H54 (cell line): ENCODE measurements at places on chromosomes 12 and 14.

- no peak for DNase-seq
Observed at GRCh38 chr14:74952697-74953484, 2.5 kb downstream of the PGF start.

DNA sequence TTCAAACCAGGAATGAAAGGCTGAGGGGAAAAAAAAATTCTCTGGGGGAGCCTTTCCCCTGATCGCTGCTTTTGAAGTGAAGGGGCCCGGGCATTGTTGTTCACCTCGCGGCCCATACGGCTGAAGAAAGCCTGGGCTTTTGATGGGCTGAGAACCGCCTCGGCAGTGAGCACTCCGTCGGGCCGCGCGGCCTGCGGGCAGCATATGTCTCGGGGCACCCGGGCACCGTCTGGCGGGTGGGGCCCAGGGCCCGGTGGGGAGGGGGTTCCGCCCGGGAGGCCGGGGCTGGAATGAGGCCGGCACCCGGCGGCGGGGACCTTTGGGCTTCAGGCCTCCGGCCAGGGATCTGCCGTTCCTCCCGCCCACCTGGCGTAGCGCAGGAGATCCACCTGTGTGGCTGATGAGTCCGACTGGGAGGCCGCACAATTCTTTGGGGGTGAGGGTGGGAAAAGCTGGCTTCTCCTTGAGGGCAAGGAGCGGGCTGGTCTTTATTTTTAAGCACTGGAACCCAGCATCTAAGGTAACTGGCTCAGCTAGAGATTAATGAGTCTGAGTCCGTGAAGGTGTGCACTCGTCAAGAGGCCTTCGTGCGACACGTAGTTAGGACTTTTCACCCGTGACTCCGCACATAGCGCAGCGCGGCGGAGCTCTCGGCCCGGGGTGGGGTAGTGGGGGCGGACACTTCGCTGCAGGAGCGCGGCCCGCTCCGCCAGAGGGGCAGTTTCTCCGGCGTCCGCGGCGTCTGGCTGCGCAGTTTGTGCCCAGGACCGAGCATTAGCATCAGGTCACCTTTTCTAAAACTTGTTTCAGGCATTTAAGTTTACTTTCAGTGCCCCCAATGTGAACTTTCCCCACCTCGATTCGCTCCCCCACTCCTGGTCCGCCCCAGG is 10.6 kb downstream of the FOXA1 start:
- no peak for DNase-seq

GRCh38 chr12:94831081-94831751 is 172.3 kb downstream of the NDUFA12 start:
- DNase-seq, result no peak

GRCh38 chr14:26132061-26132645 is 465.7 kb downstream of the NOVA1 start:
- no peak for DNase-seq

DNA sequence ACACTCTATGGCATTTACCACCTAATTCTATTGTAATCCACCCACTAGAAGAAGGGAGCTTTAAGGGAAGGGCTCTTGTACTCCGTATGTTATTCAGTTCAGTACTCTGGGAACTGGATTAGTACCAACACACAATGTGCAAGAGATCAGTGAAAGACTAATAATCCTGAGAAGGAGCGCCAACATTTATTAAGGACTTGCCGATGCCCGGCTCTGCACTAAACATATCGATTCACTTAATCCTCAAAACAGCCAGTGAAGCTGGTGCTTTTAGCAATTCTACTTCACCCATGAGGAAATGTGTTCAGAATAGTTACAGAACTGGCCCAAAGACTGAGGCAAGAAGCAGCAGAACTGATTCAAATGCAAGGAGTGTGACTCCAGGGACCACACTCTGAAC is 80.9 kb downstream of the RPS6KA5 start:
- no peak for DNase-seq

DNA sequence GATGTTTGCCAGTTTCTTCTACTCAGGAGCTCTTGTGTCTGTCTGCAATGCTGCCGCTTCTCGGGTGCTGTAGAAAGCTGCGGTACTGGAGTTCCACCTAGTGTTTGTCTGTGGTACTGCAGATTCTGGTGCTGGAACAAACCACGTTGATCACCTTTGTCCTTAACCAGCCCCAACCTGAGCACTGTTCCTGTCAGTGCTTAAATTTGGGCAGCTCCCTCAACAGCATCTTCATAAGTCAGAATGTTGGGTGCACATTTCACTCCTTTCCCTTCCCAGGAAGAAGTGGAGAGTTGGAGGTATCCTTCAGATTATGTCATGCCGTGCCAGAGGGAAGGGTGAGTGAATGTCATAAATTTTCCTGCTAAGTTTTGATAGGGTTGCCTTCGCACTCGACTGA is 48.7 kb upstream of the LALBA start:
- DNase-seq, result peak; percentile 56

DNA sequence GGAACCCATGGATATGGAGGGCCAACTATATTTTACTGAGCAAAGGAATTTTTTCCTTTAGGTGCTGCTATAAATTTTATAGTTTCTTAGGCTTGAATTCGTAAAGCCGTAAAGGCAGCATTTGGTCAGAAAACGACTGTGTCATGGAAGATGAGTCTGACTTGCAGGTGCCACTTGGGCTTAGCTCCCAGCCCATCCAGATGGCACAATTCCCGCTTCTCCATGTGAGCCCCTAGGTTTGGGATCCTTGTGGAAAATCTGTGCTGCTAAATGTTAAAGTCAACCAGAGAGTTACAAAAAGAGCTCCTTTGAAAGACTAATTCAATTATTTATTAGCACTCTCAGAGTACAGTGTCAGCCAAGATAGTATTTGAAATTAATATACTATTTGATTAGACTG is 120.1 kb upstream of the NPAS3 start:
- DNase-seq, result no peak

DNA sequence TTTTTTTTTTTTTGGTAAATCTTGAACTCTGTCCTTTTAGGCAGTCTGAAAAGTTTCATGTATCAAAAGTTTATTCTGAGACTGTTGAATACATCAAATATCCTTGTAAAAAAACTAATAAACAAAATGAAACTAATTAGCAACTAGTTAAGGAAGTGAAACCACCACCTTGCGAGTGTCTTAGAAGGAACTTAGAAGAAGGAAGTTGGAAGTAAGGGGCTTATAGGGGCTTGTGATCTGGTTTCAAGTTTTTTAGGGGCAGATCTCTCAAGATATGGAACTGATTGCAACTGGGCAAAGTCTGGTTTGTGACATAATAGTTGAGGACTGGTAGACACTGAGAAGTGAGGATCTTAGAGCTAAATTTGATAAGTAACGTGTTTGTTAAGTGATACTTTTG is 748.8 kb downstream of the C12orf50 start:
- no peak for DNase-seq

- no peak for DNase-seq
Observed at GRCh38 chr12:76551482-76551888, 8.1 kb downstream of the OSBPL8 start.

DNA sequence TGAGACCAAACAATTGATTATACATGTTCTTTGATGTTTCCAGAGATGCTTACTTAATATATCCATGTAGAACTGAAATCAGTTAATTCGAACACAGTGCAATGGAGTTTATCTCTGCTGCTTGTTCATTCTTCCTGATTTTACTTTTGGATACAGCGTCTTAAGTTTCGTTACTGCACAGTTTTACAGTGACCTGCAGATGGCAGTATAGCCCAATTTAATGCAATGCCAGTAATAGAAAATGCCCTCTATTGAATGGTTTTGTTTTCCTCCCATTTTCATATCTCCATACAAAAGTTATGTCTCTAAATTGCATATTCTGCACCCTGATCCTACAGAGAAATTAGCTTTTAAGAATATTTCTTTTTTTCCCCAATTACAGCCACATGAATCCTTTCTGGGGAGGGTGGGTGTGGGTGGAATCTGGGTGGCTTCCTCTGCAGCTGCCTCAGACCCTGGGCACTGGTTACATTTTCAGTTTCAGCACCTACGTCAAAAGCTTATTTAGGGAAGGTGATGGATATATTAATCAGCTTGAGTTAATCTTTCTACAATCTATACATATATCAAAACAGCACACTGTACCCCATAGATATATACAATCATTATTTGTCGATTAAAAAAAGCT is 101.1 kb upstream of the DCD start:
- no peak for DNase-seq

DNA sequence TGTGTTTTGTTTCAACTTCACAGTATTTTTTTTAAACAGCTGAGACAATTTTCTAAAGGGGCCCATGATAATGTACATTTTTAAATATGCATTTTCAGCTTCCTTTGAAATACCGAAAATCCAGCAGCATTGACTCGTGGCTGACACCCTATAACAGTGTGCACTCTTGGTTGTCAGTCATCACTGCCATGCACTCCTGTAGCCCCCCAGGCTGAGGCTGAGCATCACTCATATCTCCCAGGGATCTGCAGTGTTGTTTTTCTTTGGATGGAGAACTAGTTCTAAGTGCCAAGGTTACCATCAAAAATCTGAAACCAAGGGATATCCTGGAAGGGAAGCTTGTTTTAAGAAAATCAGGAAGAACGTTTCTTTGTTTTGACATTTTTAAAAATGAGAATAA is 81.2 kb downstream of the C14orf132 start:
- DNase-seq, result no peak

GRCh38 chr12:84702001-84702400 is 210.6 kb downstream of the SLC6A15 start:
- no peak for DNase-seq

DNA sequence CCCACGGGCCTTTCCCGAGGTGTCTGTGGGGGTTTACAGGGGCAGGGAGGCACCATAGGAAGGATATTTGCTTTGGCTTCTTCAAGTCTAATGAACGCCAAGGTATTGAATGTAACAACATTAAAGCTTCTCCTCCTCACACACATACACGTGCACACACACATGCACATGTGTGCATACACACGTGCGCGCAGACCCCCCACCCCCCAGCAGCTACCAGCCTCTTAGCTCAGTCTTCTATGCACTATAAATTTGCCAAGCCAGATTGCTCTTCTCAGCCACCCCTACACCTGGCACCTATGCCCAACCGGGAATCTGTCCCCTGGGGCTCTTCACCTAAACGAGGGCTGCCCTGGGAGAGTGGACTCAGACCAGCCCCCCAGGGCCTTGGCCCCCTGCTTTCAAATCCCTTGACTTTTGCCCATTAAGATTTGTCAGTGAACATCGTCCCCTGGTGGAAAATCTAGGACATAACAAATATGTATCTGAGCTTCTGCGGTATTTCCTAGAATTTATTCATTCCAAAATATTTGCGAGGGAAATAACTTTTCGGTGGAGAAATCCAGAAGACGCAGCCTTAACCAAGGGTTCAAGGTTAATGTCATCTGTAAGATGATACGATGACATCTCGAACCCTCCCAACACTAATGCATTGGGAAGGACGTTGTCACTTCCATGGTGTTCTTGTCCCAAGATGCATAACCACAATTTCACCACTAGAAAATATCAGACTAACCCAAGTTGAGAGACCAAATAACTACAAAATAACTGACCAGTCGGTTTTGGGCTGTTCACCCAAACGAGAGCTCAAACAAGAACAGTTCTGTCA is 330.4 kb downstream of the MED13L start:
- DNase-seq, result no peak

- no peak for DNase-seq
Observed at GRCh38 chr12:96997797-96998484, 90.9 kb downstream of the NEDD1 start.

DNA sequence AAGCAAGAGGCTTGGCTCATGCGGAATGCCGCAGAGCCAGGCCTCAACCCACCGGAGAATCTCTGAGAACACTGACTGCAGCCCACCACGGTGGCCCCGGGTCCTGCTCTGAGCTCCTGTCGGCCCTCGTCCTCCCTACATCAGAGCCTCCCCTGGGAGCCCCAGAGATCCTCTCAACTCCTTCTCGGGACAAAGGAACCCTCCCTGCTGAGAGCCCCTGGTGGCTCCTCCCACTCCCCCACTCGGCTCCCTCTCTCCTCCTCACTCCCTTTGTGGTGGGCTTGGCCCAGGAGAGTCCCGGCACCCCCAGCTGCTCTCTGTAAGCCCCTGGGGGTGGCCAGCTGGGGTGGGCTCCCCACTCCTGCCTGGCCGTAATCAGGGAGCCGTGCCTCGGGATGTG is 11.1 kb upstream of the INF2 start:
- DNase-seq, result no peak

- no peak for DNase-seq
Observed at GRCh38 chr12:2265461-2266167, 212.8 kb downstream of the CACNA1C start.

DNA sequence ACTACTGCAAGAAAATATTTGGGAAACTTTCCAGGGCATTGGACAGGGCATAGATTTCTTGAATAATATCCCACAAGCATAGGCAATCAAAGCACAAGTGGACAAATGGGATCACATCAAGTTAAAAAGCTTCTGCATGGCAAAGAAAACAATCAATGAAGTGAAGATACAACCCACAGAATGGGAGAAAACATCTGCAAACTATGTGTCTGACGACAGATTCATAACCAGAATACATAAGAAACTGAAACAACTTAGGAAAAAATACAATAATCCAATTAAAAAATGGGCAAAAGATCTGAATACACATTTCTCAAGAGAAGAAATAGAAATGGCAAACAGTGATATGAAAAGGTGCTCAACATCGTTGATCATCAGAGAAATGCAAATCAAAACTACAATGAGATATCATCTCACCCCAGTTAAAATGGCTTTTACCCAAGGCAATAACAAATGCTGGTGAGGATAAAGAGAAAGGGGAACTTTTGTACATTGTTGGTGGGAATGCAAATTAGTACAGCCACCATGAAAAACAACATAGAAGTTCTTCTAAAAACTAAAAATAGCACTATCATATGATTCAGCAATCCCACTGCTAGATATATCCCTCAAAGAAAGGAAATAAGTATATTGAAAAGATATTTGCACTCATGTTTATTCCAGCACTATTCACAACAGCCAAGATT is 33.8 kb upstream of the ATP2B1 start:
- no peak for DNase-seq

DNA sequence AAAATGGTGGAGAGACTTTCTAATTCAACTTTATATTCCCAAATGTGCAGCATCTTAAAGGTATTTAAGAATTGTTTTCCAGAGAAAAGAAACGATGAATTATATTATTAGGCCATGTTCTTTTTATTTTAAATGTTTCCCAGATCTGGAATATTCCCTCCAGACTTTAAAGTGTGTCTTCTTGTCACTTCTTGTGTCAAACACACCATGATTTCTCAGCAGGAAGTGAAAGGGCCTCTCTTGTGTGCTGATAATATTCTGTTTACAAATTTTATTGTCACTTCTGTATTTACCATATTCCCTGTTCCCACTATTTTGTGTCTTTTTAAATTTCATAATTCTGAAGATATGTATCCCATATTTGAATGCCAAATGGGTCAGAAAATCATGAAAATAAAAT is 455.0 kb upstream of the FLRT2 start:
- DNase-seq, result no peak

GRCh38 chr12:113299619-113300237 is 35.2 kb downstream of the SLC8B1 start:
- peak; percentile 96 for DNase-seq

- DNase-seq, result no peak
Observed at GRCh38 chr14:51859131-51859530, 1.3 kb upstream of the GNG2 start.
